ENCODE measurements at places on chromosomes 16 and 17.

DNA sequence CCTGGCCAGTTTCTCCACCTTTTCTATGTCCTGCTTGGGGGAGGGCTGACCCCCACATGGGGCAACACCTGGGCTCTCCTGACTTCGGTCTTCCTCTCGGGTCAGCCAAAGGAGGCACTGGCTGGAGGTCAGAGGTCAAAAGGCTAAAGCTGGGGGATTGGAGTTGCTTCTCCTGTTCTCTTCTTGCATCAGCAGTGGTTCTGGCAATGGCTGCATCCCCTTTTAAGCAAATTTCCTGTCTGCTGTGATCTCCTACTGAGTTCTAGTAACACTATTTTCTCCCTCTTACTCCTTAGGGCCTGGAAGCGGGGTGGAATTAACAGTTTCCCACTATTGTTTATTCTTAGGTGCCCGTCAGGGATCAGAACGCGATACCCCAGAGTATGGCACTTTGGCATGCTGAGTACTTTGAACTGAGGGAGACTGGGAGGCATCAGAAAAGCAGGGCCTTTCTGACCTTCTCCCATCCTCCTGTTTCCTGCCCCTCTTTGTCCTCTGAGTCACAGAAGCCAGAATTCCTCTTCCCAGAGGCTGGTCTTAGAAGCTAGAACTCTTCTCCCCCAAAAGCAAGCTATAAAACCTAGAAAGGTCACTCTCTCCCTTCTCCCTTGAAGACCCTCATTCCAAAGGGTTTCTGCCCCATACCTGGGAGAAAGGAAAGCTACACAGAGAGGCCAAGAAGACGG is 268.2 kb downstream of the STX8 start:
- DNase-seq: no peak

- DNase-seq: no peak
These were observed 28.4 kb downstream of the LRRC75A start for GRCh38 chr17:16463358-16464302.

- no peak for DNase-seq
These were observed 1.2 kb upstream of the P2RX1 start for GRCh38 chr17:3917391-3917931.

- peak; percentile 40 for DNase-seq
These were observed 9.3 kb downstream of the HEXIM2 start for GRCh38 chr17:45170931-45171337.

GRCh38 chr17:7549401-7550055 is 670 bp downstream of the TNFSF12 start:
- no peak for DNase-seq

DNA sequence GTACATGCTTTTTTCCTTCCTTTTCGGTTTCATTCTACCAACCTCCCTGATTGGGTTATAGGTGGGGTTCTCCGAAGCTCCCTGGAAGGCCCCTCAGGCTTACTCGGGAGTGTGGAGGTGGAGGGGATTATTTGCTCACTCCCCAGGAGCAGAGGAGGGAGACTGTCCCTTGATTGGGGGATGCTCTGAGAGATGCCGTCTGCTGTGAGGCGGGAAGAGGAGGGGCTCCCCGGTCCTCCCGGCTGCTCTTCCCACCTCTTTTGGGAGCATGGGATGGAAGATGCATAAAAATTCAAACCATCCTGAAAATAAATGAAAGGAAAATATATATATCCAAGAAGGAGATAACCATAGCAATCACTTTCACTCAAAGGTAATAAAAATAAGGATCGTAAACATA is 16.1 kb upstream of the RPTOR start:
- no peak for DNase-seq

DNA sequence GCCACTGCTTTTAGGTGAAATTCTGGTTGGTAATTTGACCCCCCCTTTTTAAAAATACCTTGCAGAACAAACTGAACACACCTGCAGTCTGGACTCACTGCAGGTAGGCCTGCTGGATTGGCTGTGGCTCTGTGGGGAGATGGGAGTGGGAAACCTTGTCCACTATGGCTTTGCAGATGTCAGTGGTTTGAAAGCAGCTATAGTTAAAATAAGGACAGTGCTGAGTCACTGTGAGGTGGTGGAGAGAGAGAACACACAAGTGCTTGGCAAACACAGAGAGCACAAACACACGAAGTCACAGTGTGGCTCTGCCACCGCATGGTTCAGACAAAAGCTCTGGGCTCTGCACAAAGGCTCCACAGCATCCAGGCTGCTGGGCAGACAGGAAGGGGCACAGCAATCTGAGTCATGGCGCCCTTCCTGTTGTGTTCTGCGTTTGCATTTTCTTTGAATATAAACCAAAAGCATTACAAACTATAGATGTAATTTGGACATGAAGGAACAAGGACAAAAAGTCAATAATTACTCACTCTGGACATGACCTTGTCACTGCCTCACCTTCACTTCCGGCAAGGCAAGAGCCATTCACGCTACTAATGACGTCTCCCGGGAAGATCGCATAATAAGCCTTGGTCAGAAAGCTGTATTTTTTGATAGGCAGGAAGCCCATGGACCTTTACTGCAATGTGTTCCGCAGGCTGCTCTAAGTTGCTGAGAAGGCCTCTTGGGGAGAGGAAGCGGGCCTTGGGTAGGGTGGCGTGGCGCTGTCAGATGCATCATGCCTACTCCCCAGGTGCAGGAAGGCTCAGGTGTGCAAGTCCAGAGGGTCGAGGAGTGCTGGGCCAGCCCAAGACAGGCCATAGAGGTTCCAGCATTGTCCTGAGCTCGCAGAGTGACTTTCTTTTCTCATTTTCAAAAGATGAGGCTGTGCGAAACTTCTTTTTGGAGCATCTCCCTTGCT is 60.1 kb upstream of the MED9 start:
- peak; percentile 30 for DNase-seq

DNA sequence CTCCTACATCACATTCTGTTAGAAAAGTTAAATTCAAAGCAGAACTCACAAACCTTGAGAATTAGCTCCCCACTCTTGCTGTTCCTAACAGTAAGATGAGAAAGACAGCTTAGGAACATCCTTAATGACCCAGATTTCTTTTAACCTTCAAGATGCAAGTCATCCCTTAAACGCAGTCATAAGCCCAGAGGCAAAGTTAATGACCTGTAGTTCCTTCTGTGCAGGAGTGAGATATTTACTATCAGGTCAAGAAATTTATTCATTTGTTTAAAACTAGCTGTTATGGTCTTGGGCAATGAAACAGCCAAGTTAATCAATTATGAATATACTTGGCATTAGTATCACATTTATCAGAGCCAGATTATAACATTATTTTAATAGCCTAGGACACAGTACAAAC is 37.1 kb downstream of the NXPH3 start:
- DNase-seq: no peak

- DNase-seq: no peak
These were observed 35.6 kb downstream of the DHRS7B start for GRCh38 chr17:21162394-21162775.

- no peak for DNase-seq
These were observed 819 bp downstream of the SUPT4H1 start for GRCh38 chr17:58351182-58351581.

DNA sequence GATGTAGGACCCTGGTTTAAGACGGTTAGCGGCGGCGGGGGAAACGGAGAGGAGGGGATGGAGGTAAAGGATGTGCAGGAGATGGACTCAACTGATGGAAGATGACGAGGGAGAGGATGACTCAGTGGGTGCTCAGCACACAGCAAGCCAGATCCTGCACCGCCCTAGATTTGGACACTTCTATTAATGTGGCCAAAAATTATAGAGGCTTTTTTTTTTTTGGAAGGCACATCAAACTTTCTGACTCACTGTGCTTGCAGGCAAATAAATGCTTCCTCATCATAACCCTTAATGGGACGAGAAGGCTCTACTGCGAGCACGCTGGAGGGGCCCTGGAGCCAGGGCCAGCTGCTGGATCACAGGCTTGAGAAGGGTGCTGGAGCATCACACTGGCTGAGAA is 36.0 kb downstream of the RTN4RL1 start:
- no peak for DNase-seq

GRCh38 chr16:10988164-10988803 is 43.9 kb downstream of the CLEC16A start:
- DNase-seq: no peak

- no peak for DNase-seq
These were observed 4.0 kb upstream of the NAE1 start for GRCh38 chr16:66834746-66835145.

DNA sequence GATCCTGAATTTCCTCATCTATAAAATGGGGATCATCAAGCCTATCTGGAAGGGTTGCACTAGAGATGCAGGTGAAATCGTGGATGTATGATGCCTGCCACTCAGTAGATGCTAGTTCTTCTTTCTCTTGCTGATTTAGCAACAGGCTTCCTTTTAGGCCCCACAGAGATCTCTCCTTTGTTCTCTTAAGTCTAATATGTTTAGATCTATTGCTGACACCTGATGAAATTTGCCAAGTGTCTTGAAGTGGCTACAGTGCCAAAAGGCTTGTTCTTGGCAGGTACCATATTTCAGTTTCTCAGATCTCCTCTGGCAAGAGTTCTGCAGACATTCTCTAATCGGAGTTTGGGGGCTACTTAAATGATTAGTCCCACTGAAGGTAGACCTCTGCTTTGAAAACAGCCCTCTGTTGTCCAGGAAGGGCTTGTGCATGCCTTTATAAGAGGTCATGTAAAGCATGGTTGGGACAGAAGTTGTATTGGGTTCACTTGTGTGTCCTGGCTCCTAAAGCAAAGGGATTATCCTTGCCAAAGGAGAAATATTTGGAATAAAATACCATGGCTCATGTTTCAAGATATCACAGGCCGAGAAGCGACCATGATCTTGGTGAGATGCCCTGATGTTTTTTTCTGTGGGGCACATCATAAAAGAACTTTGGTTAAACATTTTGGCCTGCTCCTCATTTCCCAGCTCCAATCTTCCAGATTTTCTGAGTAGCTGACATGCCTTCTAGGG is 234.0 kb downstream of the MSI2 start:
- DNase-seq: no peak

- no peak for DNase-seq
These were observed 28.3 kb upstream of the AATK start for GRCh38 chr17:81194225-81194760.

DNA sequence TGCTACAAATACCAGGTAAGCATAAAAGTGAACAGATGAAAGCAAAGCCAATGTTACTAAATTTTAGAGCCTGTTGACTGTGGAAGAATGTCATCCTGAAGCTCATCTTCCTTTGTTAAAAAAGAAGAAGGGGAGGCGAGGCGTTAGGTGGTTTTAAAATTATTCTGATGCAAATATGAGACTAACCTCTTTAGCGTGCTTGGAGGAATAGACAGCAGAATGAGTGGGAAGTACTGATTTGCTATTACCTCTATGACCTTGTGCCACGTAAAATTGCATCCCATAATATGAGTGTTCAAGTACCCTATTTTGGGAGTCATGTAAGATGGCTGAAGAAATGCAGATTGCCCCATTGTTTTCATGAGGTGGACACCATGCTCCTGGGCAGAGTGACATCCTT is 95.7 kb downstream of the ELAC2 start:
- DNase-seq: no peak

GRCh38 chr17:66787914-66788313 is 47.0 kb upstream of the CACNG5 start:
- no peak for DNase-seq

- no peak for DNase-seq
These were observed 60.7 kb downstream of the HS3ST3A1 start for GRCh38 chr17:13541032-13541480.

DNA sequence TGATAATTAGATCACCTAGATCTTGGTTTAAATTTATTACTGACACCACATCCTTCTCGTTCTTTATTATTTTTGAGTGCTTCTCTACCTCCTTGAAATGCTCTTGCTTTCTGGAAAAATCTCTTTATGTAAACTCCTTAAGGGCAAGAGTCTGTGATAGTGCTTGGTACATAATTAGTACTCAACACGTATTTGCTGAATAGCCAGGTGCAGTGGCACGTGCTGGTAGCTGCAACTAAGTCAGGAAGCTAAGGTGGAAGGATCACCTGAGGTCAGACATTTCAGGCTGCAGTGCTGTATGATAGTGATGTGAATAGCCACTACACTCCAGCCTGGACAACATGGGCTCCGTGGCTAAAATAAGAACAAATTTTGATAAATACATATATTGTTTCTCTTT is 63.0 kb downstream of the PPM1E start:
- no peak for DNase-seq

GRCh38 chr17:4354862-4355514 is 11.5 kb downstream of the UBE2G1 start:
- no peak for DNase-seq

- DNase-seq: no peak
These were observed 16.3 kb downstream of the SLC13A5 start for GRCh38 chr17:6696906-6697305.

- DNase-seq: no peak
These were observed 18.6 kb downstream of the CD7 start for GRCh38 chr17:82298538-82299421.

DNA sequence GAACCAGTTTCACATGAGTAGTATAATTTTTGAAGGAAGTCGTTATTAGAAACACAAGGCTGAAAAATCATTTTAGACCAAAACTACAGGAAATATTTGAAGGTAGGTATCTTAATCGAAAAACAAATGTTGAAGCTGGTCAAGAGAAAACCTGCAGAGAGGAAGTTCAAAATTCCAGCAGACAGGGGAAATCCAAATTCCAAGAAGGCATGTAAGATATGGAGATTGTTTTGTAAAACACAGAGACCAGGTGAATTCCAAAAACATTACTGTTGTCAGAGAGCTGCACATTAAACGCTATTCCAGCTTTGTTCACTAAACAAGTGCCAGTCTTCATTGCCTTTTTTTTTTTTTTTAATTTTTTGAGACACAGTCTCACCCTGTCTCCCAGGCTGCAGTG is 38.4 kb downstream of the ADAMTS18 start:
- DNase-seq: no peak

- DNase-seq: no peak
These were observed 405.5 kb upstream of the PSMD7 start for GRCh38 chr16:73891129-73891542.

DNA sequence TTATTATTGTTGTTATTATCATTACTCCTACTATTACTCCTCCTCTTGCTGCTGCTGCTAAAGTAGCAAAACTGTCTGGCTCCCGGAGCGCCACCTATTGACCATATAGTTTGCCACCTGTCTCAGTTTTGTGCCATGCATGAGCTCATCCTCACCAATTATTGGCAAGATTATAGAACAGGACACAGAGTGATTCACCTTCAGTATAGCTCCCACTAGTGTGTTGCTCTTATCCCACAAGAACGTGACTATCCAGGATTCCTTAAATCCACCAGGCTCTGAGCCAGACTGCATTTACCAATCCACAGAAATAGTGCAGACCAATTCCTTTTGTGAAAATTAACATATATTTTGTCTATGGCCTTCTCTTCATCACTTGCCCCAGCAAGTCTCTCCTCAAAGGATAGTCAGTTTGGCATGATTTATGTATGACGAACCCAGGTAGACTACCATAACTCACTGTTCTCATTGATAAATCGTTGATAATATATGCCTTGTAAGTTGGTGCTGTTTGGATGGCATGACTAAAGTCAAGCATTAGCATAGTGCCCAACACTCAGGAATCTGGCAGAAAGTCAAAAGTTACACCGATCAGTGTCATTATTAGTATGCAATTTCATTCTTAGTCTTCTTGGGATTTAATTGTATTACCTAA is 405.5 kb upstream of the HSBP1 start:
- no peak for DNase-seq

All from hypothalamus (tissue), 51 donors.